ENCODE measurements at places on chromosomes 16 and 17. TPM values are rescaled to one million over a fixed set of nuclear protein-coding genes. Genes with fewer than 3 reads are reported as not detected.

Gene ACSM2A
- total RNA-seq = not detected

DNA sequence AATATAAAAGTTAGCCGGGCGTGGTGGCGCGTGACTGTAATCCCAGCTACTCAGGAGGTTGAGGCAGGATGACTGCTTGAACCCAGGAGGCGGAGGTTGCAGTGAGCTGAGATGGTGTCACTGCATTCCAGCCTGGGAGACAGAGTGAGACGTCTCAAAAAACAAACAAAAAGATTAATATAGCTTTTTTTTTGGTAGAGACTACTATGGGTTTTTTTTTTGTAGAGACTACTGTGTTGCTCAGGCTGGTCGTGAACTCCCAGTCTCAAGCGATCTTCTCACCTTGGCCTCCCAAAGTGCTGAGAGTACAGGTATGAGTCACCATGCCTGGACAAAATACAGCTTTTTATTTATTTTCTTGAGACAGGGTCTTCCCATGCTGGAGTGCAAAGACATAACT, 20.2 kb downstream of the ZNRF1 start:
- DNase-seq = no peak

Gene SLC22A31
- 0.72 TPM for total RNA-seq

- no peak for DNase-seq
Measured at GRCh38 chr16:22664132-22664531, 149.8 kb upstream of the HS3ST2 start.

DNA sequence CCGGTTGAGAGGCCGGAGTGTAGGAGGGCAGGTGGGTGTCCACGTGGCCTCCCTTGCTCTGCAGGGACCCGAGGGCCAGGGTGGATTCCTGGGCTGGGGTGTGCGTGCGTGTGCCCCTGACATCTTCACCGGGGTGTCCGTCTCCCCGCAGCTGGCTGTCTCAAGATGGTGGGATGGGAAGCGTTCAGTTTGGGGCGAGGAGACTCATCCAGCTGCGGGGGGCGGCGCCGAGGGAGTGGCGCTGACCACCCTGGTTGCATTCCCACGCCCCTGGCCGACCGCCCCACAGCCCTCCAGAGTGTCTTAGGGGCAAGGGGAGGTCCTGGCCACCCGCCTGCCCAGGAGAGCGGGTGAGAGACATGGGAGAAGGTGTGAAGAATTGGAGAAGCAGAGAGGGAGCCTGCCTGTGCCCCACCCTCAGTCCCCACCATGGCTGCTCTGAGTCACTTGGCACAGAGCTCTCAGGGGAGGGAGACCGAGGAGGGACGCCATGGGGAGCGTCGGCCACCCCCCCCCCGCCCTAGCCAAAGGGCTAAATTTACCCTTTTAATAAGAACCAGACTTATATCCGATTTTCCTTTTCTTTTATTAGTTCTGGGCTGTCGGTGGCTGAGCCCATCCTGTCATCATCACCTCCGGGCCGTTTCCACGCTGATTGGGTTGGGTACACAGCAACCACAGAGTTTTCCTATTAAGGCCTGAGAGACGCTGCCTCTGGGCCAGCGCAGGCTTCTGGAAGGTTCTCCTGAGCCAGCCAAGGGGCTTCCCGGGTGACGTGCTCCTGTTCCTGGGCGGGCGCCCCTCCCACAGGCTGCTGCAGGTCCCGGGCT, 22.0 kb downstream of the BAHCC1 start:
- peak; percentile 63 for DNase-seq

DNA sequence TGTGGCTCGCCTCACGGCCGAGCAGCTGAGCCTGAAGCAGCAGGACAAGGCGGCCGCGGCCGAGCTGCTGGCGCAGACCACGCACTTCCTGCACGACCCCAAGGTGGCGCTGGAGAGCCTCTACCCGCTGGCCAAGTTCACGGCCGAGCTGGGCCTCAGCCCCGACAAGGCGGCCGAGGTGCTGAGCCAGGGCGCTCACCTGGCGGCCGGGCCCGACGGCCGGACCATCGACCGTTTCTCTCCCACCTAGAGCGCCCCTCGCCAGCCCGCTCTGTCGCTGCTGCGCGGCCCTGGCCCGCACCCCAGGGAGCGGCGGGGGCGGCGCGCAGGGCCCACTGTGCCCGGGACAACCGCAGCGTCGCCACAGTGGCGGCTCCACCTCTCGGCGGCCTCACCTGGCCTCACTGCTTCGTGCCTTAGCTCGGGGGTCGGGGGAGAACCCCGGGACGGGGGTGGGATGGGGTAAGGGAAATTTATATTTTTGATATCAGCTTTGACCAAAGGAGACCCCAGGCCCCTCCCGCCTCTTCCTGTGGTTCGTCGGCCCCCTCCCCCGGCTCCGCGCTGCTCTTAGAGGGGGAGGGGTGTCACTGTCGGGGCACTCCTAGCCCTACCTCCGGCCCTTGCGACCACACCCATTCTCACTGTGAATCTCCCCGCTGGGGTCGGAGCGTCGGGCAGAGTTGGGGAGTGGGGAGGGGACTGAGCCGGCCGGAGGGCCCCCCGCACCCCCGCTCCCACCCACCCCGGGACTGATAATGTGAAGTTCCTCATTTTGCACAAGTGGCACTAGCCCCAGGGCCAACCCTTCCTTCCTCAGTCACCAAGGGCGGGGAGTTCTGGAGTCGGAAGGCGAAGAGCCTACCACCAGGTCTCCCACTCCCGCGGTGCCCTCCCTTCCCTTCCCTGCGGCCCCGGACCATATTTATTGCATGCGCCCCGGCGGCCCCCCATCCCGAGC, 4.0 kb downstream of the HIC1 start:
- no peak for DNase-seq
